ENCODE measurements at places on chromosomes 11 and 22.
A peak's percentile ranks its signal among the peaks of the same experiment; 100 is the strongest.

DNA sequence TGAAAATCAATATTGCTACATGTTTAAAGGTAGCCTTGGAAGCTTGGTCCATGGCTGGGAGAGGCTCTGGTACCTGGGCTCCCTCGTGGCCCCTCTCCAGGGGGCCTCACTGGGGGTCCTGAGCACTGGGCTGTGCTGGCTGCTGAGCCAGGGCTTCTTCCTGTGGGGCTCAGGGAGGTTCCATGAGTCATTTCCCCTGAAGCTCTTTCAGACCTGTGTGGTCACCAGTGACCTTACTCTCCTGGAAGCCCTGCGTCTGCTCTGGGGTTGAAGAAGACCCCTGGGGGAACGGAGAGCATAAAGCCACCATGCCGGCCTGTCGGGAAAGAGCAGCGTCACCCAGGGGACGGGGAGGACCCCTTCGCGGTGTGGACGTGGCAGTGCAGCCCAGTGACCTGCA, 389.0 kb downstream of the TBC1D22A start:
- no peak for DNase-seq

- no peak for DNase-seq
These were observed 61.6 kb downstream of the LRP5 start for GRCh38 chr11:68373815-68374501.

DNA sequence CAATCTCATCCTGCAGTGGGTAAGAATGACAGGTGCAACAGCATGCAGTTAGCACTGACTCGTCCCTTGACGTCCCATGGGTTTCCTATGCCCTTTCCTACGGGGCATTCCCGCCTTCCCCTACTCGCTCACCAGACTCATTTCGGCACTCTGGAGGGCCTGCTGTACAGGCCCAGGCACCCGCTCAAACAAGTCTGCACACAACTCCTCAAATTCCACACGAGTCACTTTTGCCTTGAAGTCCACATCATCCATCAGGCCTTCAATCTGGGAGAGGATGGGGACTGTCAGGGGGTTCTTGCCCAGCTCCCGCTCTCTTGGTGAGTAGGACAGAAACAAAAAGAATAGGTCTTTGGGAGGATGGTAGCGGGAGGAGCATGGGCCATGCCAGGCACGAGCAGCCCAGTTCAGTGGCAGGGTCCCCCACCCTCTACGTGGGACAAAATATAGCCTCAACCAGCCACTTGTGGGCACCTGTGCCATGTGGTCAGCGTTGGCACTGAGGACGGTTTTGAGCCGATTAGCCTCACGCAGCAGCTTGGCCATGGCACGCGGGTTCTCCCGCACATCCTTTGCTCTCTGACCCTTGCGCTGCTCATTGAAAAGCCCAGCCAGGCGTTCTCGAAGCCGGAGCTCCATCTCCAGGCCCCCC, 4.7 kb downstream of the HYOU1 start:
- no peak for DNase-seq

- no peak for DNase-seq
These were observed 6.3 kb downstream of the PHF21A start for GRCh38 chr11:46114961-46115360.

DNA sequence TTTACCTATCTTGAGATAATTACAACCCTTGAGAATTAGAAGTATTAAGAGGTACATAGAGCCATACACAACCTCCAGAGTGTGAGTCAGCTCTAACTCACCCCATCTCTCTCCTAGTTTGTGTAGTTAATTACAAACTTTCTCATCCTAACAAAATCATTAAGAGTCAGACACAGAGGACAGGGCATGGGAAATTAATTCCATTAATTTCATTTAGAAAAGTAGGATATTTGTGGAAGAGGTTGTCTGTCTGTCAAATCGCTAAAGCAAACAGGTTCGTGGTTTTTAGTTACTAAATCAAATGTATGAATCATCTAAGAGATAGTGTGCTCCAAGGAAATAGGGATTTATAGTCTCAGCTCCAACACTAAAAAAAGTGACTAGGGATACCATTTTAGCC, 1261.4 kb upstream of the TENM4 start:
- DNase-seq = no peak

DNA sequence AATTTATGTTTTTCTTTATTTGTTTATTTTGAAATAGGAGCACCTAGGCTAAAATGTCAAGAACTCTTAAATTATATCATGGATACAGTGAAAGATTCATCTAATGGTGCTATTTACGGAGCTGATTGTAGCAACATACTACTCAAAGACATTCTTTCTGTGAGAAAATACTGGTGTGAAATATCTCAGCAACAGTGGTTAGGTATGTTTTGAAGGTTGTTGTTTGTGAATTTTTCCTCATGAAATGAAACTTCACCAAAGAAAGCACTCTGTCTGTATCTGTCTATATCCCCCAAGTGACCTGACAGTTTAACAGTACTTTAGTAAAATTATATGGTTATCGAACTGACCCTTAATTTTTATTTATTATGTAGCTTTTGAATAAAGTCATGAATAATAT, 12.8 kb downstream of the ATM start:
- DNase-seq = no peak

- DNase-seq = no peak
These were observed 89.5 kb upstream of the B3GAT1 start for GRCh38 chr11:134501406-134502152.

DNA sequence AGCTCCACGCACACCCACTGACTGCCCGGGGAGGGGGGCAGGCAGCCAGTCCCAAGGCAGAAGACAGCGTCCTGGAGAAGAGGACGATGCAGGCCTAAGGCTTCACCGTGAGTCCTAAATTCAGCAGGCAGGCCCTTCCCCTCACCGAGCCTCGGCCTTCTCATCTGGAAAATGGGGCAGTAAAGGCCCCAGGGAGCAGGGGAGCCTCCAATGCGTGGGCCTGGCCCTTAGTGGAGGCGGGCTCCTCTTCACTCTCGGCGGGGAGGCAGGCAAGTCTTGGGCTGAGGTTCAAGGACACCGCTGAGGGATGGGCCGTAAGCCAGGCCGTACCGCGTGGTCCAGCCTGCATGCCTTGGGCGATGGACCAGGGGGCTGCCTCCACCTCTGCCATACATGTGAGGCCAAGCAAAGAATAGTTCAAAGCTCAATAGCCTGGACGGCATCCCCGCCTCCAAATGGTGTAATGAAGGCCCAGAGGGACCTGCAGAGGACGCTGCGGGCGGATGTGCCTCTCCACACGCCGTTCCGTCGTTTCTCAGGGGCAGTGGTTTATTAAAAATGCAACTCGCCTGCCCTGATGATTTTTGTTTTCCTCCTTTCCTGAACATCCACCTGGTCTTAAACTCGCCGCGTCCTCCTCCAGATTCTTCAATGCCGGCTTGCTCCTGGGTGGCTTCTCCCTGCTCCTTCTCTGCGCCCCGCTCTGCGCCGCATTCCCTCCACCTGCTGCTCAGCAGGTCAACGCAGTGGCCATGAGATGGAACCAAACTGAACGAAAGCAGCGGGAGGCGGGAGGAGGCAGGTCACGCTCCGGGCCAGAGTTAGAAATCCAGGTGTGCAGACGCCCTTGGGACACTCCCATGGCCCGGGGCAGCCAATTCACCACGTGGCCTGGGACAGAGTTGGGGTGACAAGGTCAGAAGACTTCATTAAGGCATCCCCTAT, 627.8 kb downstream of the TBC1D22A start:
- DNase-seq = no peak

DNA sequence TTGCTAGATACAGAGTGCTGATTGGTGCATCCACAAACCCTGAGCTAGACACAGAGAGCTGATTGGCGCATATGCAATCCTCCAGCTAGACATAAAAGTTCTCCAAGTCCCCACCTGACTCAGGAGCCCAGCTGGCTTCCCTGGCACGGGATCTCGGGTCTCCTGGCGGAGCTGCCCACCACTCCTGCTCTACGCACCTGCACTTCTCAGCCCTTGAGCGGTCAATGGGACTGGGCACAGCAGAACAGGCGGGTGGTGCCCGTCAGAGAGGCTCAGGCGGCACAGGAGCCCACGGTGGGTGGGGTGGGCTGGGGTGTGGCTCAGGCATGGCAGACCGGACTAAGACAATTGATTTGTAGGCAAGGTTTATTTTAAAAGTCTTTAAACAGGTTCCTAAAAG, 1365.5 kb downstream of the FAM181B start:
- DNase-seq = no peak

GRCh38 chr22:22168190-22168940, 76.2 kb upstream of the VPREB1 start:
- no peak for DNase-seq

DNA sequence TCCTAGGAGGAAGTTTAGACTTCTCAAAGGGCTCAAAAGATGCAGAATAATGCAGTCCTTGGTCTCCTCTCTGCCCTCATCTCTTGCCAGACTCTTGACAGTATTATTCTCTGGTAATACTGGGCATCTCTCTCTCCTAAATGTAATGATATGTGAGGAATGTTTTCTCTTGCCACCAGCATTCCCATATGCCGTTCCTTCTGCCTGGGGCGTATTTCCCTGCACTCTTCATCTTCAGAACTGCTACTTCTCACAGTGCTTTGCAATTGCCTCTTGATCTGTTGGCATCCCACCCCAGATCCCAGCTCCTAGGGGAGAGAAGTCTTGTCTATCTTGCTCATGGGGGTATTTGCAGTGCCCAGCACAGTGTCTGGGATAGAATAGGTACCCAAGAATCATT, 107.4 kb downstream of the RASSF10 start:
- no peak for DNase-seq

DNA sequence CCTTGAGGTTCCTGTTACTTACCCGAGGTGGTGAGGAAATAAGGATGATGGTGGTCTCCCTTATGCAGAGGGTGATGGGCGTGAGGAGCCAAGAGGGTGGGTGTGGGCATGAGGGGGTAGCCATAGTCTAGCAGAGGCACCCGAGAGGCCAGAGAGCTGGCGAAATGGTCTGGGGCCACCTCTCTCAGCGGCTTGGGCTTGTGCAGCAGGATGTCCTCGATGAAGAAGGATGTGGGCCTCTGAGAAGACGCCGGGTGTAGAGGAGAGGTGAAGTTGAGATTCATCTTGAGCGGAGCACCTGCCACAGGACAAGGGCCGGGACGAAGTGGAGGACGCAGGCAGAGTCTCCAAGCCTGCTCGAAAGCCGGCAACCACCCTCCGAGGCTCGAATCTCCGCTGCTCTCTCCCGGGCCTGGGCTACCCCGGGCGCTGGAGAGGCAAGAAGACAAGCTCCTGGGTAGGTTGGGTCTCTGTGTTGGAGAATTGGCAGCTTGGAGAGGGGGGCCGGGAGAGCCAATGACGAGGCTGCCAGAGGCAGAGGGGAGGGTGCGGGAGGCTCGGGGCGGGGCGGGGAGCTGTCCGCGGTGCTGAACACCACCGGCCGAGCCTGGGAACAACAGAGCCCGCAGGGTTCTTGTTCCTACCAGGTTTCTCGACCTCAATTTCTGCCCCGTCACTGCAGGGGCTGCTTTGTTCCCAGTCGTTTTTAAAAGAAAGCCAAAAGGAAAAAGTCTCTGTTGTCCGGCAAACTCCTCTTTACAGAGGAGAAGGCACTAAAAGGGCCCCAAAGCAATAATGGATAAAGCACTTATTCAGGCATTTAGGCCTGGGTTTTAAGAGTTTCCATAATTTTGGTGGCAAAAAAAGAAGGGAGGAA, at the start of gene BSX:
BSX (minus strand) TSS at position 447 of the 877 bp plus-strand sequence; CDS start at position 284, 163 bp downstream.
- peak; percentile 21 for DNase-seq
